Left lung (tissue), 14 donors: ENCODE measurements at places on chromosomes 11 and 22.
A peak's percentile ranks its signal among the peaks of the same experiment; 100 is the strongest.

DNA sequence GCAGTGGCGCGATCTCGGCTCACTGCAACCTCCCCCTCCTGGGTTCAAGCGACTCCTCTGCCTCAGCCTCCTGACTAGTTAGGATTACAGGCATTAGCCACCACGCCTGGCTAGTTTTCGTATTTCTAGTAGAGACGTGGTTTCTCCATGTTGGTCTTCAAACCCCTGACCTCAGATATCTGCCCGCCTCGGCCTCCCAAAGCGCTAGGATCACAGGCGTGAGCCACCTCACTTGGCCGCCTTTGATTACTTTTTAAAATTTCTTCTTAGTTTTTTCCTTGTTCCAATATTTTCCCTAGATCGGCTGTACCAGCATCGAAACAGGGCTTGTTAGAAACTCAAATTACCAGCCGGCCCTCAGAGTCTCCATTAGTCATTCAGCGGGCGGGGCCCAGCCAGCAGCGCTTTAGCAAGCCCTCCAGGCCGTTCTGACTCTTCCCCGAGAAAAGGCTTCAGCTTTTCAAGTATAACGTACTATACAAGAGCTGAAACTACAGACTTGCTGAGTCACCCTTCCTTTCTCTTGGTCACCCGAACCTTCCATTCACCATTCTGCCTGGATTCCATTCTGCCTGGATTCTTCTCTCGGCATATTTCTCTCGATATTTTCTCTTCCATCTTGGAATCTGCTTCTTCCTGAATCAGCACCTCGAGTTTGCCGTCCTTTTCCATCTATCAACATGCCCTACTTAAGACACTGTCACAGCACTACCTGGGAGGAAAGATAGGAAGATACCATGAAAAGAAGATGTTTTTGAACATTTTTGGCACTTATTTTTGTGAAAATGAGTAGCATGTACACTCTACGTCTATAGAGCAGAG lies 6.7 kb upstream of the CAPRIN1 start:
- DNase-seq: no peak

GRCh38 chr11:83355391-83355790 lies 69.2 kb upstream of the CCDC90B start:
- DNase-seq: no peak

- no peak for DNase-seq
These were observed 192.6 kb upstream of the E2F8 start for GRCh38 chr11:19433367-19433766.

- no peak for DNase-seq
These were observed 38.4 kb downstream of the USP47 start for GRCh38 chr11:11880179-11880578.

GRCh38 chr11:70555078-70555477 lies 156.7 kb downstream of the CTTN start:
- DNase-seq: no peak

DNA sequence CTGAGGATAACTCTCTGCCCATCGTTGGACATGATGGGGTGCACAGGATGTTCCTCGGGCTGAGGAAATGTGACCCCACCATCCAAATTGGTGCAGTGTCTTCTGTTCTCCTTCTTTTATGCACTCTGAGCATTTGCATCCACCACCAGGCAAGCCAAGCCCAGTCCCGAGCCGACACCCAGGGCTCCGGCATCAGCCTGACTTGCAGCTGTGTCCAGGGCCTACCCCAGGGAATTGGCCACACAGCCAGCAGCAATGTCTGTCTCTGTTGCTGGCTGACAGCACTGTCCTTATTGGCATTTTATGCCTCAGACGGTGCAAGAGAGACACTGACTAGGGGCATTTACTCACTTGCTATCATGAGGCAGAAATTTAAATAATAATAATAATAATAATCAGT lies 25.4 kb upstream of the CPT1A start:
- no peak for DNase-seq

GRCh38 chr11:94513091-94513490 lies 830 bp downstream of the C11orf97 start:
- no peak for DNase-seq

DNA sequence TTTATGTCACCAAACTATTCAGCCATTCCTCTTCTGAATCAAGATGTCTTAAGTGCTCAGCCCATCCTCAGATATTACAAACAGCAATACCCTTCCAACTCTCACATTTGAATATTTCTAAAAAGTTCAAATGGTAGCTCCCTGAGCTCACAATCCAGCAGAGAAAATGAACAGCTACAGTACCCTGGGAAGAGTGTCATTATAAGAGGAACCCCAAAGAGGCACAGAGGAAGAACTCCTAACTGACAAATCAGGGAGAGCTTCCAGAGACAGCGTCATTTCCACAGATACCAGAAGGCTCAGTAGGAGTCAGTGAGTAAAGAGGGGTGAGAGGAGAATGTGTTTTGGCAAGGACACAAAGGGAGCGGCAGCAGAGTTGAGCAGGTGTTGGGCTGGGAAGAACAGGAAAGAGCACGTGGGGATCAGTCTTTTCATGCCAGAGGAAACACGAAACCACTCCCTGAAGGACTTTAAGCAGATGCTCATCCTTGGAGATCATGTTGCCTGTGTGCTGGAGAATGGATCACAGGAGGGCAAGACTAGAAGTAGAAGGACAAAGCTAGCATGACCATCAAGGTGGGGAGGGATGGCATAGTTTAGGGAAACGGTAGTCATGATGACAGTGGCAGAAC lies 4.3 kb downstream of the CLTCL1 start:
- DNase-seq: no peak

DNA sequence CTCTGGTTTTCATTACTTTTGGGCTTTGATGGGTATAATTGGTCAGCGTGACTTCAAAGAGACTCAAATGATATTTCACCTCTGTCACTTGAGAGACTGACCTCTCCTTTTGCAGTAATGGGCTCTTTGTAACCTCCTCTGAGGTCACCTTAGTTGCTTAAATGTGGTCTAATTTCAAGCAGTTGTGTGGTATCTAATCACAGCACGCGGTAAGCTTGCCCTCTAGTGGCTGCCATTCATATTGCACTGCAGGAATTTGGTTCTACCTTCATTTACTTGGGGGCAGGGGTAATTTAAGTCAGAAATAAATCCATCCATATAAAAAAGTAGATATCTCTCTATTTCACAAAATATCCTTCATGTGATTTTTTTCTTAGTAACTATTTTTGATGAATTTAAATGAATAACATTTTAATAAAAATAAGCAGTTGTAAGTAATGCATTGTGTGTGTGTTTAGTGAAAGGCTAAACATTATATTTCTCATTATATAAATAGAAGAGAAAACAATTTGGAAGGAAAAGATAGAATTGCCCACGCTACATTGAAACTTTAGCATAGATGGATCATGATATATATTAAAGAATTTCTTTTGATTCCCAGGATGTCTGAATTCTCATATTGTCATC lies 55.0 kb upstream of the ANO3 start:
- DNase-seq: no peak

DNA sequence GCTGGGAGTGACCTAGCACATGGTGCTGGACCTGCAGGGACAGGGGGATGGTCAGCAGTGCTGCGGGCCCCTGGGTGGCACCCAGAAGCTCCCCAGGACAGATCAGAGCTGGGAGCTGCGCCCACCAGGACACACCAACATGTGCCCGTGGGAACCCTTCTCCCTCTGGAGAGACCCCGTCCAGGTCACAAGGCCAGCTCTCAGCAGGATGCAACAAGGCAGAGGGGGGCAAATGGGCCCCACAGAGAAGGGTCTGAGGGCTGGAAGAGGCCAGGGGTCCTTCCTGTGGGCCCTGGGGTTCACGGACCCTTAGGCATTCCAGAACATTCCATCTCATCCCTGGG lies 6.2 kb downstream of the DUSP8 start:
- no peak for DNase-seq

DNA sequence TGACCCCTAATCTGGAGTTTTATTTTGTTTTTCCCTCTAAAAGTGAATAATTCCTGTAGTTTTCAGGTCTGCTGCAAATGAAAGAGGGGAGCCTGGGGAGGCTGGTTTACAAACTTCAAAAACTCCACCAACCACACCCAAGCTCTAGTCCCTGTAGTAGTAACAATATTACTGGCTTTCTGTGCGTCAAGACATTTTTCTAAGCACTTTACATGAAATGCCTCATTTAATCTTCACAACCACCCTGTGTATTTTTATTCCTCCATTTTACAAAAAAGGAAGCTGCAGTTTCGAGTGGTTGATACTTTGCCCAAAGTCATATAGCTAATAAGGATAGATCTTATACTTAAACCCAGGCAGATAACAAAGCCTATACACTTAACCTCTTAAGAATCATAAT lies 23.5 kb downstream of the CTNND1 start:
- DNase-seq: no peak

DNA sequence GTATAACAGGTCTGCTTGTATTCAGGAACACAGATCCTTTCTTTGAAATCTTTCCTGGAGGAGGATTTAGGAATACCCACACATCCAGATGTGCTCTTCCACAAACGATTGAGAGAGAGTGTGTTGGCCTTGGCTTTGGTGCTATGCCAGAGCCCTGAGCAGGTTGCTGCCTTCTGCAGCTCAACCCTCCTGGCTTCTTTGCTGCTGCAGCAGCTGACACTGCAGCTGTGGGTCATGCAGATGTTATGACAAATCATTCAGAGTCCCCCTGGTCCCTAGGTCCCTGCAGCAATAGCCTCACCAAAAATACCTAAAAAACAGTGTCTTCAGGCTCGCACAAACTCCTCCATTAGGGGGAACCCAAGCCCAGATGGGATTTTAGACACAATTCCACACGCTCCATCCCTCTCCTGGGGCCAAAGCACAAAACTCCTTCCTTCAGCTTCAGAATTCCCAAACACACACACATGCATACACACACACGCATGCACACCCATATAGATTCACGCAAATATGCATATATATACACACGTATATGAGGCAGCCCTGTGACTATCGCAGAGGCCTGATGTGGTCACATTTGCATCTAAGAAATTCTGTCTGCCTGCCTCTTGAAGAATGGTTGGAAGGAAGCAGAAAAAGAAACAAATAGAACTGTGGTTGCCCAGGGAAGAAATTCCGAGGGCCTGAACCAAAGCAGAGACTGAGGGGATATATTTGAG lies 35.4 kb downstream of the SLN start:
- DNase-seq: no peak

GRCh38 chr22:46439111-46439510 lies 98.3 kb downstream of the CELSR1 start:
- no peak for DNase-seq

DNA sequence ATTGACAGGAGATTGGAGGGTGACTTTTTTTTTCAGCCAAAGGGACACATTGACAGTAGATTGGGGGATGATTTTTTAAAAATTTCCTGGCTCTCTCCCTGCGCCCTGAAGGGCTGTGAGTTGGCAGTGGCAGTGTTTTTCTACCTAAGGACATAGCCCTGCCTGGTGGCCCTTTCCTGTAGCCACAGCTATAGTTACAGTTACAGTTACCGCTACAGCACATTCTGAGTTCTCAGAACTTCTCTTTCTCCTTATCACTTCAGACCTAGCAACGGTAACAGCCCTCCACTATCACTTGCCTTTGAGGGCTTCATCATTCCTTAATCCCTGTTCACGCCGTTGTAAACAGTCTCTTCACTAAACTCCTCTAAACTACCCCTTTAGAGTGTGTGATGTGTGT lies 684 bp downstream of the MRGPRX2 start:
- DNase-seq: no peak

DNA sequence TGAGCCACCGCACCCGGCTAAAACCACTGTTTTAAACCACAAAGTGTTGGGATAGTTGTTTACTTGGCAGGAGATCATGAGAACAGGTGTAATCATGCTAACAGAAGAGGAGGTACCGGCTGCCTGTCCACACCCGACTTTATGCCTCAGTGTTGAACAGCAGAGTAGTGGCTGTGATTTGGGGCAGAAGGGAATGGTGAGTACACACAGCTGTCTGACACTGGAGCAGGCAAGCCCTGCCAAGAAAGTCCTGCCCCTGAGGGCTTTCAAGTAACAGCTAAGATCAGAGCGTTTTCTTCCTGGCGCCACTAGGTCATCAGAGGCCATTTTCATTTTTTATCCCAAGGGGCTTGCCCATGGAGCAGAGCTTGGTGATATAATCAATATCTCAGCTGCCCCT lies 8.1 kb downstream of the CDKN1C start:
- no peak for DNase-seq

DNA sequence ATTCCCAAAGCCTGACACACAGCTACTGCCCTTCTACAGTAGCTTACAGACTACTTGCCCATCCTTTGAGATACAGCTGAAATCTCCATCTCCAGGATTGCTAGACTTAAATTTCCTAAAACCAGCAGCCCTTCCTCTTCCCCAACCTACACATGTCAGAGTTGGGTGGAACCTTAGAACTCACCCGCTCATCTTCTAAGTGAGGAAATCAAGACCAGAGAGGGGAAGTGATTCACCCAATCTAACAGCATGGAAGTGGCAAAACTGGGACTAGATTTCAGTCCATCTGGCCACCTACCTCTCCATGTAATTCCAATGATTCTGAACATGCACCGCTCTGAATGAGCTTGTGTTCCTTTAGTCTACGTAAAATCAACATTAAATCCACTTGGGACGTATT lies 1.0 kb upstream of the TMEM86A start:
- no peak for DNase-seq

DNA sequence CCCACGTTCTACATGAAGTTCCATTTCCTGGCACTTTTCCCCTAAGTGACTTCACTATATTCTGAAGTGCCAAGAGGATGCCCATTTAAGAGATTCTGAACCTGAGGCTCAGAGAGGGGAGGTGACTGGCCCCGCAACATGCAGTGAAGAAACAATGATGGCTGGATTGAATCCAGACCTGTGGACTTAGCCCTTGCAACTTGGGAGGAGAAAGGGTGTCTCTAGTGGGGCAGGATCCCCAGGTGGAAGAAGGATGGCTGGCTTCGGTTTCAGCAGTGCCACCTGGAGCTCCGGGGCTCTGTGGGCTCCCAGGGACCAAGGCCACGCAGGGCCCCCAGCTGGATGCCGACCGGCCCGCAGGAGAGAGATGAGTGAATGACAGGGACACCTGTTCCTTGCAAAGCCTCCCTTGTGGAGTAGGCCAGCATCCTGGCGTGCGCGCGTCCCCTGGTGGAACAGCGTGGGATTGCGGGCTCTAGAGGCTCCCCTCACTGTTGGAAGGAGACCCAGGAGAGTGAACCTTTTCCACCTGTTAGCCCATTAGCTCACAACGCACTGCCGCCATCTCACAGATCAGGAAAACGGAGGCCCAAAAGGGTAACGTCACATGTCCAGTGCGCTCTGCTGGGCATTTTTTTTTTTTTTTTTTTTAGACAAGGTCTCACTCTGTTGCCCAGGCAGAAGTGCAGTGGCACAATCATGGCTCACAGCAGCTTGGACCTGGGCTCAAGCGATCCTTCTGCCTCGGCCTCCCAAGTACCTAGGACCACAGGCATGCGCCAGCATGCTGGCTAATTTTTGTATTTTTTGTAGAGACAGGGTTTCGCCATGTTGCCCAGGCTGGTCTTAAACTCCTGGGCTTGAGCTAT lies 104.7 kb downstream of the KIAA1671 start:
- DNase-seq: peak; percentile 89

- DNase-seq: no peak
These were observed 9.3 kb downstream of the CD44 start for GRCh38 chr11:35148163-35148837.

GRCh38 chr11:61056571-61056970 lies 45.7 kb upstream of the CD5 start:
- DNase-seq: no peak

GRCh38 chr22:25362215-25362882 lies 142.9 kb downstream of the CRYBB2 start:
- DNase-seq: peak; percentile 90
